Left ventricle myocardium inferior (tissue), 1 donor: ENCODE measurements at places on chromosomes 2 and 18. TPM values are rescaled to one million over a fixed set of nuclear protein-coding genes. Genes with fewer than 3 reads are reported as not detected.

The CELF4 gene
- total RNA-seq, result 0.60 TPM

The ATP8B1 gene
- total RNA-seq, result 8.6 TPM

The HDHD2 gene
- 42.3 TPM for total RNA-seq

The TOGARAM2 gene
- 51.9 TPM for total RNA-seq

The UXS1 gene
- total RNA-seq, result 26.7 TPM

The DCDC2C gene
- not detected for total RNA-seq

The CD8A gene
- total RNA-seq, result 0.63 TPM

The ST3GAL5 gene
- total RNA-seq, result 4.2 TPM

The RIT2 gene
- not detected for total RNA-seq

The CCNT2 gene
- 16.9 TPM for total RNA-seq

The SRD5A2 gene
- not detected for total RNA-seq

The NBAS gene
- total RNA-seq, result 50.6 TPM

The BCL11A gene
- total RNA-seq, result 27.1 TPM

The COL4A4 gene
- 8.9 TPM for total RNA-seq

The LIMS4 gene
- total RNA-seq, result 2.1 TPM

The USP37 gene
- 5.7 TPM for total RNA-seq

The PLB1 gene
- 2.4 TPM for total RNA-seq

The SGPP2 gene
- 2.3 TPM for total RNA-seq

The ATG4B gene
- 39.9 TPM for total RNA-seq

The FSIP2 gene
- total RNA-seq, result 0.05 TPM

The LRP2 gene
- 0.05 TPM for total RNA-seq

The NETO1 gene
- not detected for total RNA-seq

The HOXD13 gene
- not detected for total RNA-seq

The LOXL3 gene
- 4.7 TPM for total RNA-seq

The MAP4K4 gene
- total RNA-seq, result 102 TPM

The CCT4 gene
- 92.7 TPM for total RNA-seq

The MAP4K3 gene
- total RNA-seq, result 37.1 TPM

The YIPF4 gene
- total RNA-seq, result 70.1 TPM

The HOXD1 gene
- not detected for total RNA-seq

The SERPINB12 gene
- not detected for total RNA-seq

The GPD2 gene
- total RNA-seq, result 14.4 TPM

The CHST9 gene
- 2.0 TPM for total RNA-seq

The PLCD4 gene
- 0.99 TPM for total RNA-seq

The ST6GAL2 gene
- 0.41 TPM for total RNA-seq

The SPP2 gene
- total RNA-seq, result not detected

The SPATA3 gene
- total RNA-seq, result not detected

The CD28 gene
- total RNA-seq, result 0.77 TPM

The TNS1 gene
- total RNA-seq, result 828 TPM

The MYO7B gene
- 0.44 TPM for total RNA-seq

The RGPD8 gene
- 4.1 TPM for total RNA-seq

The SH3RF3 gene
- total RNA-seq, result 7.9 TPM

The CXCR1 gene
- 0.44 TPM for total RNA-seq

The GATA6 gene
- total RNA-seq, result 60.9 TPM

The GULP1 gene
- 5.7 TPM for total RNA-seq

The MPHOSPH10 gene
- total RNA-seq, result 20.7 TPM

The PRKAG3 gene
- 0.14 TPM for total RNA-seq

The GTF2A1L gene
- not detected for total RNA-seq

The CRACDL gene
- total RNA-seq, result 3.0 TPM

The UGT1A4 gene
- not detected for total RNA-seq

The LYG2 gene
- not detected for total RNA-seq

The SESTD1 gene
- 33.7 TPM for total RNA-seq

The ATP6V1B1 gene
- not detected for total RNA-seq

The CCDC68 gene
- total RNA-seq, result 5.1 TPM

The FSHR gene
- total RNA-seq, result not detected
